ENCODE measurements at places on chromosomes 3 and 15. TPM values are rescaled to one million over a fixed set of nuclear protein-coding genes. Genes with fewer than 3 reads are reported as not detected.

GRCh38 chr3:108406661-108407206, 103.7 kb downstream of the MYH15 start:
- no peak for DNase-seq

DNA sequence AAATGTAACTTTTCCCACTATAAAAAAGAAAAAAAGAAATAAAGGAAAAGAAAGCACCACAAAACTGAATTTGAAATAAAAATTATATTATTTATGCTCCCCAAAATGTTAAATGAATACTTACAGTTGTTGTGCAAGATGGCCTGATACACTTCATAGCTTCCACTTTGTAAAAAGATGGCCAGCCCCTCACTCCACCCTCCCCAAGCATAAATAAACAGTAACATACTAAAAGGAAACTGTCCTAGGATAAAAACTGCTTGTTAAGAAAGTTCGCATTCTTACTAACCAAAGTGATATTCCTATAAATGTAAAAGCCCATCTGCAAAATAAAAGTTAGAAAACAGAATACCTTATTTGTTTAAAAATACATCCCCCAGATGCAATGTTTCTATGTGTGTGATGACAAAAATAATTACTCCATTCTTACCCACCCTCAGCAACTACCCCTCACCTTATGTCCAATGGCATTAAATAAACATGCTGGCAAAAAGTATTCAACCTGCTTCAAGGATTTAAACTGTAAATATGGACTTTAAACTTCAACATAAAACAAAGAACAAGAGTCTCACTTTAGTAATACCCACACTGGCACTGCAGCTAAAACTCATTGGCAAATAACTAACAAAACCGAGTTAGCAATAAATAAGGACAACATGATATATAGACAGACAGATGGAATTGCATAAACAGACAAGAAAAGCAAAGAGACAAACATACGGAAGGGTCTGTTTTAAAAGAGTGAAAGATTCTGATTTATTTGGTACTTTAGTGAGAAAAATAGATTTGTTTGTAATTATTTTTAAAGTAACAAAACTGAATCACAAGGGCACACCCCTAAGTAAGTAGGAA, 47.7 kb downstream of the ZBTB20 start:
- DNase-seq, result no peak

GRCh38 chr15:36126194-36126593, 453.2 kb upstream of the CDIN1 start:
- DNase-seq, result no peak

DNA sequence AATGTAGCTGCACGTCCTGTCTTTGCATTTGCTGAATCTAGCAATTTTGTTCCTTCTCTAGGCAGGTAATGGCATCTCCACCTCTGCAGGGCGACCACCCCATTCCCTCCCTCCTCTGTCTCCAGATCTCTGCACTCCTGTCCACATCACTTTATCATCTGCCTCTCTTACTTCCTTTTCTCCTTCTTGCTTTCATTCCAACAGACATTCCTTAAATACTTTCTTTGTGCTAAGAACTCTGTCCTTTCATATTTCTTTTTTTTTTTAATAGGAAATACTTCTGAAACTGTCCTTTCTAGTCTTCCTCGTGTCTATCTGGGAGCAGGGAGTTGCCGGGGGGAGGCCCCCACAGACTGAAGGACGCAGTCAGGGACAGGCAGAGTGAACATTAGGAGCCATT, 7.2 kb downstream of the ITIH3 start:
- no peak for DNase-seq

DNA sequence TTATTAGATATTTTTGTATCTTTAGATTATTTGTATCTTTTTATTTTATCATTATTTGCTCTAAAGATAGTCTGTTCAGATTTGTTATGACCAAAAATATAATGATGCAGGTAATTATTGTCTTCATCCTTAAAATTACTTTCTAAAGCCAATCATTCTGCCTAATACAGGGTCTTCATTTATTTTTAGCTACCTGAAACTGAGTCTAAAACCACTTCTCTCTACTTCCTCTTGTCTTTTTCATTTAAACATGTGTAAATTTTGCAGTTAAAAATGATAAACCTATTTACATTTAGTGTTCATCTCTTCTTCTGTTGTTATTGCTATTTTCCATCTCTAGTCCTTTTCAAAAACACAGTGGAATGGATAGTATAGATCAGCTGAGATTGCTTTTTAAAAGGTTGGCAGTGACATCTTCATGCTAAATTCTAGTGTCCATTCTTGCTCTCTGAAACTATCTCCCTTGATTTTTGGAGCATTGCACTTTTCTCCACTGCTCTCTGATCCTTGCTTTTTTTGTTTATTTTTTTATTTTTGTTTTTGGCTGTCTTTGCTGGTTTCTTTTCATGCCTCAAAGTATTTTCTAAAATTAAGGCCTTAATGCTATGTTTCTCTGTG, 91.8 kb downstream of the UBE2E2 start:
- DNase-seq, result no peak

DNA sequence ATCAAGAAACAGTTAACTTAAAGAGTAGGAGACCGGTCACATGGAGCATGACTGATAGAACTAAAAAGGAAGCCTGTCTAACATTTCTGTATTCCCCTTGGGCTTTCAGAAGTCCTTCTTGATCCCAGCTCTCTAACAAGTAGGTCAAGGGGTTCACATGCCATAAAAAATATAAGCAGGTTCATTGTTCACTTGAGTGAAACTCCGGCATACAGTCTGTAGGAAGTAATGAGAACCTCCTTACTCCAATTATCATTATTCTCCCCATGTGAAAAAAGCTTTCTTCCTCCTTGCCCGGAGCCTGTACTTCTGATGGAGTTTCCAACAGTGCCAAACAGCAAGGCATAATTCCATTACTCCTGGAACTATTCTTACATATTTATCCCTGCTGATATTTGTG, 242.8 kb upstream of the CNTN4 start:
- peak; percentile 74 for DNase-seq

DNA sequence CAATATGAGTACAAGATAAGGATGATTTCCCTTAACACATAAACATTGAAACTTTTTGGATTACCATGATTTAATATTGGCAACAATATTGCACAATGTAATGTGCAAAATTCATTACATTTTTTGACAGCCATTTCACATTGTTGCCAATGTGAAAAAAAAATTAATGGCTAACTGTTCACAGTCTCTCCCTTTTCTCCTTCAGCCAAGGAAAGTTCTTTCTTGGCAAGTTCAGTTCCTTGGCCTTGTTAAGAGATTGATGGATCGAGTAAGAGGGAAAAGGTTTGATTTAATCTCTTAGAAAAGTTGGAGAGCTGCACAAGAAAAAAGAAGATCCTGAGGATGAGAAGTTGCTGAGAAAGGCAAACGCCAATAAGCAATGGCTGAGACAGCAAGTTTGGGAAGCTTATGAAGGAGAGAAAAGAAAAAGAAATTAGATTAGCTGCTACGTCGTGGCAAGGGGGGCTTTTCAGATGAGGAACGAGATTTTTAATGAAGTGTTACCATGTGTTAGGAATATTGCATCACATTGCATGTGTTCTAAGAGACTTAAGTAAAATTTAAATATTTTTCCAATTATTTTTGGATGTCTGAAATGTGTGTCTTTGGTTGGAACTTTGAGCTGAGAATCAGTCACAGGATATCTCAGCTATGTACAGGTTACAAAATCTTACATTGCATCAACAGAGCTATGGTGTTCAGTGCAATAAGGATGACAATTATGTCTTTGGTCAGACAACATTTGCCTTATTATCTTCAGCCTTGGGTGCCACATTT, 61.4 kb upstream of the ZNF280D start:
- no peak for DNase-seq

POU1F1 gene
- total RNA-seq, result not detected

RPL4 gene
- 3,918 TPM for total RNA-seq

GRCh38 chr3:156631323-156631722, 43.1 kb upstream of the TIPARP start:
- DNase-seq, result no peak

CD86 gene
- 10.9 TPM for total RNA-seq

DNA sequence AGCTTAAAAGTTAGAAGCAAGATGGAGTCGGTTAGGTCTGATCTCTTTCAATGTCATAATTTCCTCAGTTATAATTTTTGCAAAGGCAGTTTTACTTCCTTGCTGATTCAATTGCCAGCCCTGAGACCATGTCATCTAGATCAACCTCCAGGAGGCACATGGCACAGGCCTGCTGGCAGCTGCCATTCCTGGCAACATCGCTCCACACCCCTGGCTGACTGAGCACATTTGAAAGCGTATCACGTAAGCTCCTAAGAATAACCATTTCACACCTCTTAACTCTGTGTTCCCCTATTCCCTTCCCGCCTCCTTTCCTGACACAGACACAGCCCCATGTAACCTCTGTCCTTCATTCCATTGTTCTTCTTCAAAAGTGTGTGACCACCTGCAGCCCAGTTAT, 313.9 kb upstream of the CTNNB1 start:
- no peak for DNase-seq

DNA sequence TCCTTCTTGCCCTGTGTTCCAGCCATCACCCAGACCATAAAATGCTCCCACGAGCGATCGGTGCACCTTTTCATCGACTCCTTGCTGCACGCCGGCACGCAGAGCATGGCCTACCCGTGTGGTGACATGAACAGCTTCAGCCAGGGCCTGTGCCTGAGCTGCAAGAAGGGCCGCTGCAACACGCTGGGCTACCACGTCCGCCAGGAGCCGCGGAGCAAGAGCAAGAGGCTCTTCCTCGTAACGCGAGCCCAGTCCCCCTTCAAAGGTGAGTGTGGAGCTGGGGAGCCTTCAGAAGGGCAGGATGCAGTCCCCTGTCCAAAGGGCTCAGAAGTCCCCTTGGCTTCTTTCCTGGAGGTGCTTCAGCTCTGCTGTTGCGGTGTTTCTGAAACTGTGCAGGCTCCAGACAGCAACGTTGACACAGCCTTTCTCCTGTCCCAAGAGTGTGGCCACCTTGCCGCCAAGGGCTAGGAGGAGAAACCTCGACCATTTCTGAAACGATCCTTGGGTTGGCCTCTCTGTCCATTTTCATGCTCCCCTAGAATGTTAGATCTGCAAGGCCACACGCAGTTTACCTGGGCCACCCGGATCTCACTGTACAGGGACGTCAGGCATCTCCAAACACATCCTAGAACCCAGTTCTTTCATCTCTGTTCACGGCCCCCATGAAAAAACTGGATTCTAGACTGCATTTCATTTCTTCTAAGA, 116.7 kb downstream of the LIPC start:
- no peak for DNase-seq

DNA sequence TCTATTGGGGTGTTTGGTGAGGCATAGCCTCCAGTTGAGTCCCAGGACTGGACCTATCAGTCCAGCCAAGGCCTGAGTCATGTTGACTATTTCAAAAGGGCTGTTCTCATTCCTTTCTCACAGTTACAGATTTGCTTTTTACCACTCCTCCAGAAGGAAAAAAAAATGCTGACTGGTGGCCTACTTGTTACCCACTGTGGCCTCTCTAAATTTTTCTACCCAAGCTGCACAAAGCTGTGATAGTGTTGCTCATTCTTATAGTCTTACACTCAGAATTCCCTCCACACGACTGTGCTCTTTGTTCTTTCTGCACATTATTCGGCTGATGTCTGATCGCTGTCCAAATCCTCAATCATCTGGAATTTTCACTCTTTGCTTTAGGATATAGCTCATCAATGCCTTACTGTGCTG, 1142.2 kb downstream of the IGSF11 start:
- no peak for DNase-seq

DNA sequence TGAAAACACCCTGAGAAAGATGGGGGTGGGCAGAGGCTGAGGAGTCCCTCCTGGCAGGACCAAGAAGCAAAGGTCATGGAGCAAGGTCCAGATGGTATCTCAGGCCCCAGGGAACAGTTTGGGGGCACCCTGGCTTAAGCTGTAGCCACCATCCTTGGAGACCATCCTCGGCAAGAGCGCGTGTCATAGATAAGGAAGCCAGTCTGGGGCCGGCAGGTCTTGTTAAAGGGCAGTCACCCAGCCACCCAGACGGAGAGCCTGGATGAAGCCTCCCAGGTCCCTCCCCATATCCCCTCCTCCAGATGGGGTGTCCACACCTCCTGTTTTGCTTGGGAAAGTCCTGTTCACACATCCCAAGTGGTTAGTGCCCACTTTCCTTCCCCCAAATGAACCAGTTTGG, 191.1 kb downstream of the KLF13 start:
- DNase-seq, result no peak

FAM227B gene
- total RNA-seq, result 12.9 TPM

DNA sequence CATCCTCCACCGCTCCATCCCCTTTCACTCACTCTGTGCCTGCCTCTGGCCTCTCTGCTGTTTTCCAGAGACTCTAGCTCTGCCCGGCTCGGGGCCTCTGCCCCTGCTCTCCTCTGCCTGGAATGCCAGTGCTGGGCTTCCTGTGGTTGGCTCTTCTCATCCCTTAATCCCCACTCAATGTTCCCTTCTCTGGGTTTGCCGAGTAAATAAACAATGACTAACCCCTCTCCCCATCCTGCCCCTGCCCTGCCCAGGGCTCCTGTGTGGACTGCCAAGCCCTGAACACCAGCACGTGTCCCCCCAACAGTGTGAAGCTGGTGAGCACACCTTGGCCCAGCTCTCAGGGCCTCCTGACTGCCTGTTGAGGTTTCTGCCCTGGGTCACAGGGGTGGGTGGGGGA, 12.2 kb downstream of the STAB1 start:
- DNase-seq, result no peak

DNA sequence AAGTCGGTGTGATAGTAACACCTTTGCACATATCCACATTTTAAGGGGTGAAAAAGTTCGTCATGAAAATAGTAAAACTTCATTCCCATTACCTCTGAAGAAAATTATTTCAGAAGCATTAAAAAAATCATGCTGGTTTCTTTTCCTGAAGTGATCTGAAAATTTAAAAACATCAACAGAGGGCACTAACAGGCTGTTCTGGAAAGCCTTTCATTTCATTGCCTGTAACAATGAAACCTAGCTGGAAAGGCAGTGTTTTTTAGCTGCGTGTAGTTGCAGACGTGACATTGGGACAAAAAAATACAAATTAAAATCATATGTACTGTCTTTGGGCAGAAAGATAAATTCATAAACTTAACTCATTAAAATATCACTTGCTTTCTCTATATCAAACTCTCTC, 993.8 kb downstream of the GBE1 start:
- DNase-seq, result peak; percentile 47

DNA sequence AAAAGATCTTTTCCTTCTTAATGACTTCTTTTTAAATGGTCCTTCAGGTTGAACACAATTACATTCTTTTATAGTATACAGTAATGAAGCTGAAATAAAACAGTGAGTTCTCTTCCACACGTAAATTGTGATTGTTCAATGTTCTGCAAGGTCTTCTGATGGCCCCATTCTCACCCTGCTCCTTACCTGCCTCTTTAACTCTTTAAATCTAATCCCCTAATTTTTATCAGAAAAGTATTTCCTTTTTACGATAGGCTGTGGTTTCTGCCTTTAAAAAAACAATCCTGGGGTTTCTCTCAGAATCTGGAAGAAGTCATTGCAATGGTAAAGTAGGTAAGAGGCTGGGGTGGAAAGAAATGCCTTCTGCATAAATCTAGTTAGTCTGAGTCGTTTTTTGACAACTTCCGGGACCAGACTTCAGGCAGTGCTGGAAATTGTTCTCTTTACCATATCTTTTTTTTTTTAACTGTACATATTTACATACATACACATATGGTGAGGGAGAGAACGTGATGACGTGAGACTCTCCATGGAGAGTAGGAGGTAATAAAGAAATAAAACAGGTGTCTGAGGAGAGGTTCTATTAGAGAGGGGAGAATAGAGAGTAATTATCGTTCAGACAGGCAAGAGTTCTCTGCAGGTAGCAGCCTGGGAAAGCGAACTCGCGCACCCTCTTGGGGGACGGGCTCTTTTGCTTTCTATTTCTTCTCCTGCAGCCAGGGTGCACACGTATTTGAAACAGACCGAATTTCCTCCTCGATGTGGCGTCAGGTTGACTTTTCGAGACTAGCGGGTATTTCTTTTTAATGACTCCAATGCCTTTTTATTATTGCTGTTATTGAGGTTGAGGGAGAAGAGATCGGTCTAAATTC, at the start of gene SIDT1:
SIDT1 (plus strand) TSS at position 730 of the 872 bp plus-strand sequence. CDS start 467 bp downstream, outside the sequence.
- DNase-seq, result no peak

LRRC2 gene
- 1.4 TPM for total RNA-seq
